ENCODE measurements at places on chromosomes 13 and 19.
A peak's percentile ranks its signal among the peaks of the same experiment; 100 is the strongest.

- peak; percentile 13 for DNase-seq
These were observed 110.2 kb downstream of the KLF5 start for GRCh38 chr13:73168953-73169401.

GRCh38 chr19:39296055-39296645, at the start of gene IFNL1:
Gene IFNL1, plus strand, starts transcription at chr19:39296407. Its CDS starts 15 bp downstream, at chr19:39296422.
- no peak for DNase-seq

DNA sequence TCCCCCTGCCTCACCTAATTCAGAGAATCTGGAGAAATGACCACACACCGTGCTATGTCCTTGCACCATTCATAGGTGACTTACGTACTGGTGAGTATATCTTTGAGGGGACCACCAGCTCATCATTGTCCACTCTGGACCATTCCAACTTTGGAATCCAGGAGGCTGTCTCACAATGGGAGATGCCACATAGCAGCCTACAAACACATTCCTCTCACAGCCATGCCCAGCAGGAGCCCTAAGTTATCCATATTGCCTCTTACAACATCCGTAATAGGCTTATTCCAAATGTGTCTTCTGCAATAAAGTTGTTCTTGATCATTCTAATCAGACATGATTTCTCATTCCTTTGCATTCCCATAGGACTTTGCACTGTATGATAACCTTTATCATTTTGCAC, 436.7 kb downstream of the EFNB2 start:
- no peak for DNase-seq

DNA sequence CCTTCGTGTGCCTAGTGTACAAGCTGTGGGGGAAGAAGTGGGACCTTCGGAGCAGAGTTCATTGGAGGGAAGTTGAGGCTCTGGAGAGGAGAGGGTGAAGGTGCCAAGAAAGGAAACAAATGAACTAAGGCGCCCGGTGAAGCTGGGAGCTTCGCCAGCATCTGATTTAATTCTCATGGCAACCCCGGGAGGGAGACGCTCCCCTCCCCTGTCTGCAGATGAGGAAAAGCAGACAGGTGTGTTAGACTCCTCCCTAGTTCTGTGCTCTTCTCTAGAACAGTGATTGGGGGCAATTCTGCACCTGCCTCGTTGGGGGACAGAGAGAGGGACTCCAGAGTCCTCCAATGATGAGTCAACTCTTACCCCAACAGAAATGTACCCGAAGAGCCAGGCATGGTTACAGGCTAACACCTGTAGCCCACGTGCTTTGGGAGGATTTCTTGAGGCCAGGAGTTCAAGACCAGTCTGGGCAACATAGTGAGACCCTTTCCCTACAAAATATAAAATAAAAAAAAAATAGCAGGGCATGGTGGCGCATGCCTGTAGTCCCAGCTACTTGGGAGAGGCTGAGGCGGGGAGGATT, 4.2 kb downstream of the SSC5D start:
- no peak for DNase-seq

DNA sequence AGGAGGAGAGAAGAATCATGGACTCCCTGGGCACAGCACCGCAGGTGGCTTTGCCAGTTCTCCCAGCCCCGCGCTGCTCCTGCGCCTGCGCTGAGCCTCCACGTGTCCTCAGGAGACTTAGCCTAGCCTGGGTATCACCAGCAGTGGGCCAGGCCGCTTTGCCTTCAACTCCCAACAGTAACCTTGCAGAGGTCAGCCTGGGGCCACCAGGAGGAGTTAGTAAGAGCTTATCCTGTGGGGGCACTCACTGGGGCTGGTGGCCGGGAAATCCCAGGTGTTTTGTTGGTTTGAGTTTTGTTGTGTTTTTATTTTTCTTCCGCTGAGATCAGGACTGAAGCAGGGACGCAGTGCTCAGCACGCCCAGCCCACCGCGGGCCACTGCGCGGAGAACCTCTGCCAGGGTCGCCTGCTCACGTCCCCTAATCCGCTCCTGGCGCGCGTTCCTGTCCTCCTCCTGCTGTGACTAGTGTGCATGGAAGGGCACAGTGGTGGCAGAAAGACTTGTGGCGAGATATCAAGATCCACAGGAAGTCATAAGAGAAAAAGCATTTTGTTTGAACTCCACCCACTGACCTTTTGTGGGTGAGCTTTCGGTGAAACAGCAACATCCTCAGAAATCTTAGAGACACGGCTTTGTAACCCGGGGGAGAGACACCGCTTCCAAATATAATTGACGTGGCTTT, 207.4 kb upstream of the RFC3 start:
- no peak for DNase-seq

DNA sequence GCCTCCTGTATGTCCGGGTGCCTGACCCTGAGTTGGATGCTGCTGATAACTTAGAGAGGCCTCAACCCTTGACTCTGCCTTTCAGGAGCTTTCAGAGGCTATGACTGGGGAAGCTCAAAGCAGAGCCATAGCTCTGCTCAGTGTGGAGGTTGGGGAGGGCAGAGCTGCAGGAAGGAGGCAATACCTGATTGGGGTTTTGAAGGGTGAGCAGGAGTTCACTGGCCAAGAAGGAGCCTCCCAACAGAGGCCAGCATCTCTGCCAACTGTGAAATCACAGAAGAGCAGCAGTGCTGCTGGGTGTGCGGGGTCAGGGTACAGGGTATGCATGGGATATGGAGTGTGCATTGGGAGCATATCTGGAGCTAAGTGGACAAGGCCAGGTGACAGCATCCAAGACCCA, 21.6 kb downstream of the TMEM38A start:
- no peak for DNase-seq

All from GM23248 (cell line).